ENCODE measurements at places on chromosomes 7 and 10.

DNA sequence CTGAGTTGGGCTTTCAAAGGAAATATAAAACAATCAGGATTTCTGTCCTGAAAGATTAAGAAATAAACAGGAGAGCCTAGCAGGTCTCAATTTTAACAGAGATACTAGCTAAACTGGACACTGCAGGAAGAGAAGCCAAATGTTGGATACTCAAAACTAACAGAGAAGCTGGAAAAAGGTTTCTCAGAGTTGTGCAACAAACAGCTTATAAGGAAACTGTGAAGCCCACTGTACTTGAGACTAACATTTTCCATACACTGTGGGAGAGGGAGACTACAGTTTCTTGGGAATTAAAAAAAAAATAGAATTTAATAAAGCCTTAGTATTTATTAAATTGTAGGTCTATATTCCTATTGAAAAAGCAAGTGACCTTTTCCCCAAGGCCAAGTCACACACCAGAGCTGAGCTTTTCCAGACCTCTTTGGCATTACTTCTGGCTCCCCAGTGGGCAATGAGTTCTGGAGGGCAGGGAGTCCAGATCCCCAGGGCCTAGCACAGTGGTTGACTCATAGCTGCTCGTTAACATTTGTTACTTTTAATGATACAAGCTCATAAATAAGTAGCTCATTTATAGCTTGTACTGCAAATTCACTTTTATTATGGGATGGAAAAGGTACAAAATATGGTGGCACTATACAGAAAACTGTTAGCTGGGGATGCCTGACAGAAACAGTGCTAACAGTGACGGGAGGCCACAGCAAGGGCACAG is 68.3 kb downstream of the MINDY3 start:
- no peak for DNase-seq

GRCh38 chr7:111090846-111091245 is at the start of gene LRRN3:
TSS of gene LRRN3 (plus strand) at chr7:111091127. CDS start at chr7:111122773, 31,646 bp downstream.
- peak; percentile 51 for DNase-seq

DNA sequence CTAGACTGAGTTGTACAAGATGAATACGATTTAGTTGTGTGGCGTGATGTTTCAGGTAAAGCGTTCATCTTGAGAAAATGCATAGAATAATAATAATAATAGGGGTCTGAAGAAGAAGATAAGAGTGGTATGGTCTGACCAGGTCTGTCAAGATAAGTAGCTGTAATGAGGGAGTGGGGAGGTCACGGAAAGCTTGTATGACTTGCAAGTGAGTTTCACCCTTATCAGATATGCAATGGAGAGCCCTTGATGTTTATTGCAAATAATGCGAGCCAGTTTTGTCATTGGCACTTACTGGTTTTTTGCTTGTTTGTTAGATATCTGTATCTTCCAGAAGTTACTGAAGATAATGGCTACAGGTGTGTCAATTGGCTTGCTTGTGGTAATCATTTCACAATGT is 611.5 kb downstream of the CNTNAP2 start:
- DNase-seq, result no peak

DNA sequence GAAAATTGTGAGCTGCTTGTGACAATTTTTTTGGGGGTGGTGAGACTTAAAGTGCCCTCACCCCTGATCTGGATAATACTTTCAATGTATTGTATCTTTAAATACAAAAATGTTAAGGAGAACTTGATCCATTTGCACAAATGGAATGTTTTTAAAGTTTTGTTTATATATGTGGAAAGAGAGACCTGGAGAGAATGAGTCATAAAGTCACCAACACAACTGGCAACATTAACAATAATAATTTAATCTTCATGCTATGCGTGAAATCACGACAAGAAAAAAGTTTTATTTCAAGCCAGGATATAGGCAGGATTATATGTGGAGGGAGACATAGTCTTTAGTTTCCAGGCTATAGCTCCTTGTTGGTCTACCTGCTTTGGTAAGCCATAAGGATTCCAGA is 537.5 kb downstream of the GPAM start:
- DNase-seq, result no peak

- DNase-seq, result peak; percentile 85
Observed at GRCh38 chr10:128150045-128150493, 23.8 kb upstream of the MKI67 start.

DNA sequence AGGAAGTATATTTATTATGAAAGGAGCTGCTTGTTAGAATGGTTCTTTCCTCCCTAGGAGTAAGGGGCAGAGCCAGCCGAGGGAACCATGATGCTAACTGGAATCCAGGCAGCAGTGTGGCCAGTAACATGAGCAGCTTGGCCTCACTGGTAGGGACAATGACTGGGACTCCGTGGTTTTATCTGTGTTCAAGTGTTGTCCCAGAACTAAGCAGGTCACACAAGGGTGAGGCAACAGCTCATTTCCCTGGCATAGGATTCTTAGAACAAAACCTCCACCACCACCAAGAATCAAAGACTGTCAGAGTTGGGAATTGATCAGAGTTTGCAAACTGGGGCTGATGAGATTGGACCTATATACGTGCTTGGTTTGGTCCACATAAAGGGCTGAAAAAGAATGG is 138.9 kb upstream of the COBL start:
- DNase-seq, result no peak

GRCh38 chr10:124418726-124419501 is at the start of gene OAT:
TSS of gene OAT (minus strand) at chr10:124418923. CDS start at chr10:124412171, 6,752 bp downstream.
- DNase-seq, result peak; percentile 96

DNA sequence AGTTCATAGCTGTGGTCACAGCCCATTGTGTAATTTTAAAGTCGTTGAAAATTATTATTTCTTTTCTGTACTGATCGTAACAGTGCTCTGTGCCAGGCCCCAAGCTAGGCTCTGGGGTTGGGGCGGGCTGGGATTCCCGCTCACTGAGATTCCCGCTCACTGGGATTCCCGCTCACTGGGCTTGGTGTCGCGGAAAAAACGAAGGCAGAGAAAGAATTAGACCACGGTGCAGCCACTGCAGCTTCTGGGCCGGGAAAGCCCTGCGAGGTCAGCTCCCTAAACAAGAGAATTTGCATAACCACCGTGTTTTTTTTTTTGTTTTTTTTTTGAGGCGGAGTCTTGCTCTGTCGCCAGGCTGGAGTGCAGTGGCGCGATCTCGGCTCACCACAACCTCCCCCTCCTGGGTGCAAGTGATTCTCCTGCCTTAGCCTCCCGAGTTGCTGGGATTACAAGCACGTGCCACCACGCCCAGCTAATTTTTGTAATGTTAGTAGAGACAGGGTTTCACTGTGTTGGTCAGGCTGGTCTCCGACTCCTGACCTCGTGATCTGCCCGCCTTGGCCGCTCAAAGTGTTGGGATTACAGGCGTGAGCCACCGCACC is 31.2 kb downstream of the FOXK1 start:
- DNase-seq, result no peak

DNA sequence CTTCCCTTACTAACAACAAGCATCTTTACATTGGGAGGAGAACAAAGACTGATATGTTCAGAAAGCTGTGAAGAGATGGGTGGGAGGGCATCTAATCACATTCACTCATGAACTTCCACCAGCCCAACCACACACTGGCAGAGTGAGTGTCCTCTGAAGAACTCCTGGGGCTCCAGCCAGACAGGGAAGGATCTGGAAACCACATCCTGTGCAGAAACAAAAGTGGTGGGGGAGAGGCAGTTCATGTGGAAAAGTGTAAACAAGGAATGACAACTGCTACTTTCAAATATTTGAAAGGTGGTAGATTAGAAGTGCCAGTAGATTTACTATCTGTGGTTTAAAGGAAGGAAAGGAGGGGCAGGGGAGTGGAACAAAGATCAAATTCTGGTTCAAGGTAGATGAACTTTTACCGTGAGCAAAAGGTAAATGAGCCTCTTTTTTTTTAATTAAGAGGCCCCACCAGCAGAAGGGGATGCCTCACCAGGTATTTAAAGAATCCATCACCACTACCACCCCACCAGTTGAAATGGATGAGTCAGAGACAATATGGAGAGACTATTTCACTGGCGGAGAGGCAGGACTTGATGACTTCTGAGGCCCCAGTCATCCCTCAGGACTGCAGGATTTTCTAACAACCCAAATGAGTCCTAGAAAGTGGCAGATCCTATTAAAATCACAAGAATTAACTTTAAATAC is 34.5 kb downstream of the GOT1 start:
- no peak for DNase-seq

DNA sequence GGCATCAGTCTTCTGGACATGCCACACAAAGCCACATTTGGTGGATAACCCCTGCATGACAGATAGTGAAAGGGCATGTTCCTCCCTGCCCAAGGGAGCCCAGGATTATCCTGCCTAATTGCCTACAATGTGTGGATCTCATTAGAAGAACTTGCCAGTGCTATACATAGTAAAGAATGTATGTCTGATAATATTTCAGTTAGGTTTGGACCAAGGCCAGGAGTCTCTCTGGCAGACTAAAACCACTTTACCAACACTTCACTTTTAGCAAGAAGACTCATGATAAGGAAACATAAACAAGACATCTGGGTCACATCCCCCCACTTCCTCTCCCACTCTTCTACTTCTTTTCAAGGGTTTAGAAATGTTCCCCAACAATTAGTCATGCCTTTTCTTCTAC is 196.7 kb downstream of the MTERF1 start:
- DNase-seq, result no peak

DNA sequence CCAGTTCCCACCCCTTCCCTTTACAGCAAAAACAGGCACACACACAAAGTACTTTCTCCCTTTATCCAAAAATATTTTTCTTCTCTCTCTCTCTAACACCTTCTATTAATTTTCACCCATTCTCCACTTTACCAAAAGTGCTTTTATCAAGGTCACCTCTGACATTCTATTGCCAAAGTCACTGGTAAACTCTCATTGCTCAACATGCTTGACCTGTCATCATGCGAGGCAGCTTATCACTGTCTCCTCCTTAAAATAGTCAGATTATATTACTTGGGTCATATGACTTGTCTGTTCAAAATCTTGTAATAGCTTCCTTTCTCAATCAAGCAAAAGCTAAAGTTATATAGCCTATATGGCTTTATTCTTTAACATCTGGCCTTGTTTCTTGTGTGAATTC is 28.6 kb downstream of the MACC1 start:
- no peak for DNase-seq

- no peak for DNase-seq
Observed at GRCh38 chr10:52864201-52865106, 91.9 kb upstream of the MBL2 start.

DNA sequence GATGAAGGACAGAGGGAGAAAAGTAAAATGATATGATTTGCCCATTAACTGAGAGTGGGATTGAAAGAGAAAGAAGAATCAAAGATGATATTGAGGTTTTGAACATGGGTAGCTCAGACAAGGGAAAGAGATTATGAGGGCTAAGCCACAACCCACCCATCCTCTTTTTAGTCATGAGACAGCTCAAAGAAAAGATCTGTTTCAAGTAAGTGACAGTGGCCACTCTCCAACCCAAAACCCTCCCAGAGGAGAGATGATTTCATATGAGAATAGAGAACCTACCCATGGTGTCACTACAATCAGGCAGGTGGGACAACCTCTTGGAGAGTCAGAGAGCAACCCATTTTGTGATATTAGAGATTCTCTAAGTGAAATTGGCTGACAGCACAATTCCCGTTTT is 32.2 kb downstream of the PLXNA4 start:
- no peak for DNase-seq

DNA sequence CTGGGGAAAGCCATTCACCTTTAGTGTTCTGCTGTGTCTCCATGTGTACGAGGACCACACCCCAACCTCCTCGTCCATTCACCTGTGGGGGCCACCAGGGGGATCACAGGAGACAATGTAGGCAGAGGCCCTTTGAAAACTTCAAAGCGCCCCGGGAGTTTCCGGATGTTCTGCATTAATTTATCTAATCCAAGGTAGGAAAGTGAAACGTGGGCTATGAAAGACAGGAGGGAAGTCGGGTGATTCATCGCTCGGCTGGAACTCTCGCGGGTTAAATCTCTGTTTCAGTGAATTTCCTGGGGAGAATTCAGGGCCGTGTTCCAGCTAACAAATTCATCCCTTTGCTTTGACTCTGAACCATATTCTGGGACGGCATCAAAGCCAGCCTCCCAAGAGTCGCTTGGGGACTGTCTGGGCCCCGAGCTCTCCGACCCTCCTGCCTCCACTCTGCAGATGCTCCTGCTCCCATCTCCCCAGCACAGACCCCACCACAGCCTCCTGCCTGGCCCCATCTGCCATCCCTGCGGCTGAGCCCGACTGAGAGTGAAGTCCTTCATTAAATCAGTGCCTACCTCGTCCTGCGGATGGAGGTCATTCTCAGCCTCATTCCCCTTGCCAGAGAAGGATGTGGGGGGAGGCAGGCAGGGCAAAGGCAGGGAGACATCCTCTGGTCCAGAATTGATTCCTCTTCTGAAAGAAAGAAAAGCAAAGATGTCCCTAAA is 114.1 kb upstream of the CARD11 start:
- no peak for DNase-seq

DNA sequence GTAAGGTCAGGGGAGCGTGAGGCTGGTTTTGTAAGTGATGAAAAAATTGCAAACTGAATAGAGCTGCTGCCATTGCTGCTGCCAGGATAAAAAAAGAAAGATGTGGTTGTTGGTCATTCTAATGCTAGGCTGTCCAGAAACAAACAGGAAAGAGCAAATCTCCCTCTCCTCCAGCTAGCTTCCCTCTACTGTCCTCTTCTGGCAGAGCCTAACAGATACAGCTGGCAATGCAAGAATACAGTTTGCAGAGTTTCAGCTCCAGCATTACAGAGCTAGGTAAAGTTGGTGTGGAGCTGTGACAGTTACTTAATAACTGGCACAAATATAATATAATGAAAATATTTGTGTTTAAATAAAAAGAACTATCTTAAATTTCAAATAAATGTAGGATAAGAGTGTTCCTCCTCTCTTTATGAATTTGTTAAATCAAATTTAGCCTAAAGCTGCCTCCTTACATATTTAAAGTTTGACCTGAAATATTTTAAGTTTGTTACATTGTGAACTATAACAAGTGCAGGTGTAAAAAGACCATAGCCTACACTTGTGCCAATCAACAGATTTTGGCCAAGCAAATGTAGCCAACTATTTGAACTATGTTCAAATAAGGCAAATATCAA is 407.7 kb downstream of the SH2D4B start:
- DNase-seq, result no peak

GRCh38 chr7:132518102-132518838 is 58.0 kb downstream of the PLXNA4 start:
- DNase-seq, result peak; percentile 26

DNA sequence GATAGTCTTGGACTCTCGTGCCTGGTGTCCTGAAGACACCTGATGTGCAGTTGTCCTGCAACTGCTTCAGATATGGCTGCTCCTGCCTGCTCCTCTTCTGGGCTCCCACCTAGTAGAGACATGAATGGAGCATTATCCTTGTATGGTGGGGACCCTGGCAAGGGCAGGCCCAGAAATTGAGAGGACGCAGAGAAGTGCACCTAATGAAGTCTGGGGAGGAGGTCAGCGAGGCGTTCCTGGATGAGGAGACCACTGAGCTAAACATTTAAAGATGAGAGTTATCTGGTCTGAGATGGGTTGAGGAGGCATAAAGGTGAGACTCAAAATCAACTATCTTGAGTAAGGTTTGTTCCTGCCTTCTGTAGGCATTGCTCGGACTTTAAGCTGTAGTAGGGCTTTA is 66.3 kb downstream of the WDFY4 start:
- DNase-seq, result no peak

Data from activated T-cell treated with anti-CD3 and anti-CD28 coated beads, Interleukin-2, amount 50 U/mL, for 48 hours (primary cell).